ENCODE measurements at places on chromosomes 1 and 21.

GRCh38 chr1:201504799-201505502 is 2.0 kb downstream of the CSRP1 start:
- no peak for DNase-seq

- DNase-seq = no peak
Observed at GRCh38 chr1:20485527-20486456, at the start of gene CAMK2N1. CAMK2N1 (minus strand) TSS chr1:20486210; CDS start chr1:20485379, 831 bp downstream.

DNA sequence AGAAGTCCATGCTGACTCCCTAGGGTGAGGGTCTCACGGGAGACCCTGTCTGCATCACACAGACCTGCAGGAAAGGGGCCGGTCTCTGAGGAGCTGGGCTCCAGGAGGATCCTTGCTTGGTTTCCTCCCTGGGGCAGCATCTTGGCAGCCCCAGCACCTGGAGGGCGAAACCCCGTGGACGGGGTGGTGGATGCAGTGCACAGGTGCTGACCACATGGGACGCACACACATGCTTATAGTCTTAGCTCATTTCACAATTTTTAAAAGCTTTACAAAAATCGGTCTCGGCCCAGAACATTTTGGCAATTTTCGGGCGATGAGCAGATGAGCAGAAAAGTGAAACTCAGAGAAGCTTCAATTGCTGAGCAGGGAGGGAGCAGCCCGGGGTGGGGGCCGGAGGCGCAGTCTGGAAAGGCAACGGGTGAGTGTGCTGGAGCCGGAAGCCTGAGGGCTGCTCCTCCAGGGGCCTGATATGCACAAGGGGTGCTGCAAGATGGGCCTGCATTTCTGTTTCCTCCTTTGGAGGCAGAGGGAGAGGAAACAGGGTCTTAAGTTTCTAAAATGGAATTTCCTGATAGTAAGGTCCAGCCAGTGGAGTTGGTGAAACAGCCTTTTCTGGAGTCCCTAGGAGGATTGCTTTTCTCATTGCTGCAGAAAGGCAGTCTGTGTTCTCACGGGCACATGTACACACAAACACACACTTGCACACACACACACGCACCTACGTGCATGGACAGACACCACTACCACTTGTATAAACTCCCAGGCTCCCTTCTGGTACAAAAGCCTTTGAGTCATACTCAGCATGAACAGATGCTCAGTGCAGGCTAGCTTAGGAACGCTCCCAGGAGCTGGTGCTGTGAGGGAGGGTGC is 60.6 kb downstream of the SCCPDH start:
- DNase-seq = no peak

DNA sequence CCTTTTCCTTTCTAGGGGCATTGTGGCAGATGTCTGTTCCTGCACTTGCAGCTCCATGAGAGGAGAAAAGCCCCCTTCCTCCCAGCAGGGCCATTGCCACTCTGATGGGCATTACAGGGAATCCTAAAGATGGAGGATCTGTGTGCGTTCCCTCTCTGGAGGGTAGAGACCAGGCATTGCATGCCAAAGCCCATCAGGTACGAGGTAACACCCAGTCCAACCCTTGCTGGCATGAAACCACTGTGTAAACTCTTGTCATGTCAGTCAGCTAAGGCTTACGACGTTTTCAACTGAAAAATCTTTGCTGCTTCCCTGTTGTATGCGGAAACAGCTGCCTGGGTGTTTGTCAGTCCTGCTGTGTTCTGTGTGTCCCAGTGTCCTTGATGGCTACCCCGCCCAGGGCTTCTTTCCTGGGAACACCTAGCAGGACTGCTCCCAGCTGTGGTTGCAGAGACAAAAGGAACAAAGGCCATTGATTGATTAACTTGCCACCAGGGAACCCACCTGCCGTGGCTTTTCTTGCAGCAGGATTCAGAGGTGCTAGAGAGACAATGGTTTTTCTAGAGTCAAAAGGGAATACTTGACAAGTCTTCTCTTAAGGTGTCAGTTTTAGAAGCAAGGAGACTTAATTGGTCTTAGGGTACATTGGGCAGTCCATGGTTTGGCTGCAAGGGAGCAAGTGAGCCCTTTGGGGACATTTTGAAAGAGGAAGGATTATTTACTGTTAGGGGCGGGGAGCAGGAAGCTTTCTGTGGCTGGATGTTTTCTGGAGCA is 24.6 kb downstream of the B3GALT5 start:
- DNase-seq = no peak

- no peak for DNase-seq
Observed at GRCh38 chr1:8702472-8702849, 115.0 kb downstream of the RERE start.

DNA sequence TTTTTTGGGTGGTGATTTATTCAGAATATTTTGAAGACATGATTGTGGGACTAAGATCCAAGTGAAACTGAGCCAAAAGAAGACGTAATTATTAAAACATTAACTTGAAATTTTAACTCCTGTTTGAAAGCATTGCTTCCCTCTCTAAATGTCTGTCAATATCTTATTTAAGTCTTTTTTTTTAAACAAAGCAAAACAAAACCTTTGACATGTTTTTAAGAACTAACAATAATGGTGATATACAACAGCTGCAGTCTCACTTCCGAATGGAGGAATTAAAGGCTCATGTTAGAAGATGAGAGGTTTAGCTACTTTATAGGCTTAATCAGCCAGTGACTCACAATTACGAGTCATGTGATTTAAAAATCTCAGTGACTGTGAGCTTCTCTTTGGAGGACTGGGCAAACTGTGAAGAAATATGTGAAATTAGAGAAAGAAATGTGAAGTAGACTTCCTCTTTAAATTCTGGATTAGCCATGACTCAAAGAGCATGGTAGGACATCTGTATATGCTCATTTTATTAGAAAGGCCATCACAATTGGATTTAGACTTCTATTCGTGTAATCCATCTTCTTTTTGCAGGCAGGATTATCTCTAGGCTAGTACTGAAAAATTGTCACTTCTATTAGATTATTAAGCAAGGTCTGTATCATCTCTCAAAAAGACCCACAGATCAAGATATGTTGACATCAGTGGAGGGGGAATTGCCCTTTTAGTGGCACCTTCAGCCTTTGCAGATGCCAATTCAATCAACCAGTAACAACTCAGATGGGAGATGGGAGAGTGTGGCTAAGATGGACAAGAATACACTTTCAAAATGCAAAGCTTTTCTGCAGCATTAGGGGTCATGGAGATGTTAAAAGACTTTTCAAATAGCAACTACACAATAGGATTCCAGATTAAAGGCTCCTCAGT is 28.7 kb downstream of the KCNA3 start:
- no peak for DNase-seq

DNA sequence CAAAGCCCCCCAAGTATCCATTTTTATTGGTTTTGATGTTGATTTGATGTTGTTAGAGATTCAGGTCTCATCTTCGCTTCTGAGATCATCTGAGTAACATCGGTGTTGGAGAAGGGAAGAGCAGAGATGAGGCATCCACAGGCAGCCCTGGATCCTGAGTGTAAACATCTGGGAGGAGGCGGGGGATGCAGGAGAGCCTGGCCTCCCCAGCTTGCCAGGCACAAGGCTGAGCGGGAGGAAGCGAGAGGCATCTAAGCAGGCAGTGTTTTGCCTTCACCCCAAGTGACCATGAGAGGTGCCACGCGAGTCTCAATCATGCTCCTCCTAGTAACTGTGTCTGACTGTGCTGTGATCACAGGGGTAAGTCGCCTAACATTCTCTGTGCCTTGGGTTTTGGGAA is at the start of gene PROK1:
Gene PROK1 (plus strand): TSS at position 221 of the 400 bp plus-strand sequence. CDS start 68 bp downstream, at position 289.
- DNase-seq = no peak

DNA sequence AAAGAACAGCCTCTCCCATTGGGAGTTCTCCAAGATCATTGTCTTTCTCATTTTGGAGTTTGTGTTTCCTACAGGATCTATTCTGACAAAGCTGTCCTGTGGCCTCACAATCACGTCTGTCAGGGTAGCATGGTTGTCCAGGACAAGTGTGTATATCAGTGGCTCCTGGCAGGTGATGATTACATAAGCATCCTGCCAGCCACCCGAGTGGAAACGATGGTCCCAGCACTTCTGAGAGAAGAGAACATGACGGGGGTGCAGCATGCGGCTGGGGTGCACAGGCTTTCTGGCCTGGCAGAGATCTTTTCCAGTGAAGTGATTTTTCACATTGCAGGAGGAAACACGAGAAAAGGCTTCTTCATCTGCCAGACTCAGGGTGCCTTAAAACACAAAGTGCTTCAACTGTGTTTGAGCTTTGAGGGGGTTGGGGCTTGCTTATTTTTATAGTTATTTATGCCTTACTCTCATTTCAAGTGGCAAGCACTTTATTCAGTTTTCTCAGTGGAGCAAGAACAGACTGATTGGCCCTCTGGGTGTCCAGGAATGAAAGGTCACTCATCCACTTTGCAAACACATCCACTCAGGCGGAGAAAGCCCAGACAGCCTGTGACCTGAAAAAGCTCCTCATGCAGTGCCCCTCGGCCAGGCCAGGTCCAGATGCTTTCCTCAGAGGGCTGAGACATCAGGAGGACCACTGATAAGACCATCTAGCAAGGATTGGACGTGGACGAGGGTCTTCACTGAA is 186.0 kb downstream of the DUSP10 start:
- no peak for DNase-seq

- no peak for DNase-seq
Observed at GRCh38 chr1:201226178-201226514, 35.5 kb downstream of the IGFN1 start.

- no peak for DNase-seq
Observed at GRCh38 chr21:43890042-43890441, 25.0 kb downstream of the AGPAT3 start.

- no peak for DNase-seq
Observed at GRCh38 chr21:26717146-26717739, 128.0 kb downstream of the ADAMTS1 start.

GRCh38 chr1:169886931-169887330 is 6.8 kb downstream of the SCYL3 start:
- no peak for DNase-seq

DNA sequence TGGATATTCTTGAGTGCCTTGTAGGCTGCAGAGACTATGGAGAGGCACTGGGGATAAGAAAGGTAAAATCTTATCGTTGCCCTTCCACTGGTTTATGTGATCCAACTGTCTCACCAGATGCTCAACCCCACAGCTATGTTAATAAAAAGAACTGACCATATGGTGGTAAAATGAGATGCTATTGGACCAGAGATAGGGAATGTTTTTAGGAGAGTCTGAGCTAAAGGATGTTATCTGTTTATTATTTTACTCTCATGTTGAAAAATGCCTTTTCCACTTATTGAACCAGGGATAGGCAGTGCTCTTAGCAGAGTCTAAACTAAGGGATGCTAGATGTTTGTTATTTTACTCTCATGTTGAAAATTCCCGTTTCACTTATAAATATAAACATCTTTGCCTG is 172.8 kb upstream of the GREM2 start:
- no peak for DNase-seq

GRCh38 chr1:44108241-44108640 is 10.4 kb upstream of the KLF17 start:
- DNase-seq = no peak

DNA sequence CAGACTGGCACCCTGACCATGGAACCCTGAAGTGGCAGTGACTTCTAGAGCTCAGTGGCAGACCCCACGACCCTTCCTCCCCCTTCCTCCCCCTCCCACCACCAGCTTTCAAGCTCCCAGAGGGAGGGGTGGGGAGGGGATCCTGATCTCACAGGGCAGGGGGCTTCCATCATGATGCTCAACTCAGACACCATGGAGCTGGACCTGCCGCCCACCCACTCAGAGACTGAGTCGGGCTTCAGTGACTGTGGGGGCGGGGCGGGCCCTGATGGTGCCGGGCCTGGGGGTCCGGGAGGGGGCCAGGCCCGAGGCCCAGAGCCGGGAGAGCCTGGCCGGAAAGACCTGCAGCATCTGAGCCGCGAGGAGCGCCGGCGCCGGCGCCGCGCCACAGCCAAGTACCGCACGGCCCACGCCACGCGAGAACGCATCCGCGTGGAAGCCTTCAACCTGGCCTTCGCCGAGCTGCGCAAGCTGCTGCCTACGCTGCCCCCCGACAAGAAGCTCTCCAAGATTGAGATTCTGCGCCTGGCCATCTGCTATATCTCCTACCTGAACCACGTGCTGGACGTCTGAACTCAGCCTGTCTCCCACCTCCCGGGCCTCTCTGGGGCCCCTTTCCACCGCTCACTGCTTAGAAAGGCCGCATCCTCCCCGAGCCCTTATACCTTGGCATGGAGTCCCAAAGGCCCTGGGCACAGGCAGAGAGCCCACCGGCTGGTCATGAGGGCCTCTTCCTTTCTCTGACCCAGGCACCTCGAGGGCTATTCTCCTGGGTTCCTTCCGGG is 3.9 kb downstream of the NHLH1 start:
- no peak for DNase-seq

DNA sequence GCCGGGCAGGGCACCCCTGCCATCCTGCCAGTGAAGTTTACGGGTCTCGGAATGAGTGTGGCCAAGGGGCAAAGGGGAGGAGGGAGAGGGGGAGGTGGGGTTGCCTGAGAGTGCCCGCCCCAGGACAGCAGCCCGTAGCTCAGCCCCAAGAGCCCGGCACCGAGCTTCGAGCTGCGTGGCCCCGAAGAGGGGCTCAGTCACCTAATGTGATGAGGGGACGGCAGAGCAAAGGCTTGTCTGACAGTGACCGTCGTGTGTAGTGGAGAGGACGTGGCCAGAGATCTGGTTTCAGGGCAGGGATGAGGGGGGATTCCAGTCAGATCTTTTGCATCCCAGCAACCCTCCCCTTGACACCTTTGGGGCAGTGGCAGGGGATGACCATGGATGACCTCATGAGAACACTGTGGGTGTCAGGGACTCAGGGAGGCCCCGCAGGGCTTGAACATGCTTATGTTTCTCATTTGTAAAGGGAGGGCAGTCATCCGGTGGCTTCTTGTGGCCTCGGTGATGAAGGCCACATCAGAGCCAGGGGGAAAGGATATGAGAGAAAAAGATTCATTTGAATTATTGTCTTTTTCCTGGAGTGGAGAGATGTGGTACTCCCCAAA is 1.1 kb upstream of the TRPM2 start:
- no peak for DNase-seq

GRCh38 chr21:28283641-28284490 is 708.8 kb downstream of the LTN1 start:
- no peak for DNase-seq

DNA sequence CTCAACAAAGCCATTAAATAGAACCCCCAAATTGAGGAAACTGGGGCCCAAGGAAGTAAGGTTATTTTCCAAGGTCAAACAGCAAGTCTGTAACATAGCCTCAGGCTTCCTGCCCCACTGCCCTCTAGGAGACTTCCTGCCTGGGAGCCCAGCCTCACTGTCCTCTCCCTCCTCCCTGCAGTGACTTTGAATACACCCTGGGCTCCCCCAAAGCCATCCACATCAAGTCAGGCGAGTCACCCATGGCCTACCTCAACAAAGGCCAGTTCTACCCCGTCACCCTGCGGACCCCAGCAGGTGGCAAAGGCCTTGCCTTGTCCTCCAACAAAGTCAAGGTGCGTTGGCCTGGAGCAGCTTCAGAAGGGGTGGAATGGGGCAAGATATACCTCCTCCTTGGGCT is 18.3 kb downstream of the GRHL3 start:
- no peak for DNase-seq

All from cortex of kidney (tissue), 1 donor.